Bladder microvascular endothelial cell (primary cell): ENCODE measurements at places on chromosomes 3 and 15. TPM values are rescaled to one million over a fixed set of nuclear protein-coding genes. Genes with fewer than 3 reads are reported as not detected.

Gene ZNF774
- 0.97 and 2.3 TPM in 2 replicates for total RNA-seq

Gene BMF
- 5.3 and 11.1 TPM in 2 replicates for total RNA-seq

Gene REC114
- total RNA-seq: not detected in 2 replicates

Gene TKT
- 187 and 368 TPM in 2 replicates for total RNA-seq

Gene CCR1
- not detected in 2 replicates for total RNA-seq

Gene SOX14
- not detected in 2 replicates for total RNA-seq

Gene CLDN16
- 0.06 TPM in 1 of 2 replicates, not detected in the other for total RNA-seq

Gene ACTRT3
- 1.5 and 2.0 TPM in 2 replicates for total RNA-seq

Gene C3orf20
- not detected in 2 replicates for total RNA-seq

Gene RLBP1
- not detected in 2 replicates for total RNA-seq

Gene LYZL4
- not detected in 2 replicates for total RNA-seq

Gene GOLGA8T
- 0.13 TPM in 1 of 2 replicates, not detected in the other for total RNA-seq

Gene SUCNR1
- under 0.01 TPM in 2 replicates for total RNA-seq
